Myocyte (in vitro differentiated cells): ENCODE measurements at places on chromosomes 4 and X.

- DNase-seq = peak; percentile 33
Observed at GRCh38 chr4:134027931-134028330, 173.7 kb downstream of the PABPC4L start.

GRCh38 chrX:40207626-40208025 lies 109.9 kb upstream of the BCOR start:
- peak; percentile 49 for DNase-seq

GRCh38 chr4:147096667-147097604 lies 151.3 kb upstream of the TTC29 start:
- peak; percentile 69 for DNase-seq

- DNase-seq = peak; percentile 68
Observed at GRCh38 chr4:75844151-75844662, 58.0 kb downstream of the PPEF2 start.
